AG04449 (cell line): ENCODE measurements at places on chromosomes 4 and X.

DNA sequence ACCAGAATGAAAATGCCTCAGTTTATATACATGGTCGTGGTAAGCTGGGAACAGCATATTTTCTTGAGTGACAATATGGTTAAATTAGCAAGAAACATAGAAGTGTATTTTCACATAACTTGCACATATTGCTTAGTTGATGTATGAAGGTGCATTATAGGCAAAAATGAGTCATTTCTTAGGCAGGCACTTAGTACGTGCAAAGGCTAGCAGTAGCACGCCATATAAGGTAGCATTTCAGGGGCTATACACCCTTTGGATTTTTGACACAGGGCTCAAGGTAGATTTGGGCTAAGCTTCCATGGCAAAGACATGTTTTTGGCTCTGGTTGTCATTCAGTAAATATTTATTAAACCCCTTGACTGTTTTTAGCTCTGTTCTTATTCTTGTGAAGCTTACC is 33.1 kb downstream of the PCDH7 start:
- DNase-seq = no peak

DNA sequence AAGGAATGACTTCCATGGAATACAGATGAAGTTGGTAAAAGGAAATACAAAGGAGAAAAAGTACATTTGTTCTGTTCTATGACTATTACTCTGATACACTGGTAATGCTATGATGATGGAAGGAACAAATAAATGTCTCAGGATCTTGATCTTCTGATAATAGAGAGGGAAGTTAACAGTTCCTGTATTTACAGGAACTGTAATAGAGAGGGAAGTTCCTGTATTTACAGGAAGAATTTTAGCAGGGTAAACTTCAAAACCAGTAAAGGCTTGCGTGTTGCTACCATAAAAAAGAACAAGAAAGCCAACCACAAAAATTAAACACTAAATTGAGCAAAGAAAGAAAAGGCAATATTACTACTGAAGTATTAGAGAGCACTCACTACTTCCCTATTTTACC is 91.7 kb upstream of the HPGD start:
- DNase-seq = no peak

DNA sequence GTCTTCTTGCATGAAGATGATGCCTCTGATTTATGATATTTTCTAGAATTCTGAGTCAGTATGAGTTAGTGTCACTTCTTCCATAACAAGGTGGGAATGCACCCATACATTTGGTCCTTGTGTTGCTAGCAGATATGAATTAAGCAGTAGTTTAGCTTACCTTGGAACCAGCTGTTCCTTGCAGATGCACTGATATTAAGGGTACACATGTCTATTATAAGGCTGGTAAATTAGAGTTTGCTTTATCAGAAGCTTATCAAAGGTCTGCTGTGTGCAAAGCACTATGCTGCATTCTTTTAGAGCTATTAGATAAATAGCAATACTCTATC is 36.5 kb downstream of the AFF1 start:
- no peak for DNase-seq

GRCh38 chr4:100540131-100540530 is 22.3 kb upstream of the EMCN start:
- DNase-seq = no peak

- DNase-seq = no peak
Measured at GRCh38 chrX:16436348-16437188, 213.4 kb upstream of the S100G start.

DNA sequence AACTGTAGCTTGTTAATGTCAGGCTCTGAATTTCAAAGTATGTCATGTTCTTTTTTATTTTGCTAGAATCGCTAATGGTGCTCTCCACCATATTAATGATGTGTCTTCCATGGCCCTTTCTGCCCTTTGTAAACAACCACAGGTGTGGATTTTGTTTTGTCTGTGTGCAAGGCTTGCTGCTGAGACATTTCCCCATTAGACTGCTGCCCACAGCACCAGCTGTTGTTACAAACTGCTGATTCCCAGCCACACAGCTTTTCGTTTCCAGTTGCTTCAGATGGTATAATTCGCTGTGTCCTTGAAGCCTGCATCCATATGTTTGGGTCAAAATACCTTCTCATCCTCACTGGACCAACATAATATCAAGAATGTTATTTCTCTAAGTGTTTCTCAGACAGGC is 32.8 kb downstream of the KCNIP4 start:
- no peak for DNase-seq

GRCh38 chrX:87961471-87961870 is 443.9 kb downstream of the KLHL4 start:
- DNase-seq = no peak

GRCh38 chrX:39614680-39614998 is 483.1 kb downstream of the BCOR start:
- no peak for DNase-seq

DNA sequence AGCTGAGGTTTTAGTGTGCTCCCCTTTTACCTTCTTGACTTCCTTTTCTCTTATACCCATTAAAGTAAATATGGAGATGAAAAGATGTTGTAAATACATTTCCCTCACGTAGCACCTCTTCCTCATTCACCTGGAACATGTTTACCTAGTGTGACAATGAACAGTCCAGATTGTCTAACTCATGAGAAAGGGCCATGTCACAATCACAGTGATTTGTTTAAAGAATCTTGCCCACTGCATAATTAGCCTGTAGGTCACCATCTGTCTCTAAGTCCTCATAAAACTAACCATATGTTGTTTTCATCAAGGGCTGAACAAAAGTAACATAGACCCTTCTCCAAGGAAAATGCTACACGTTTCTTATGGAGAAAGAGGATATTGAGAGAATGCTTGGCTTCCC is 85.7 kb downstream of the TSPAN5 start:
- no peak for DNase-seq

GRCh38 chr4:1418494-1419285 is 12.4 kb upstream of the NKX1-1 start:
- no peak for DNase-seq

DNA sequence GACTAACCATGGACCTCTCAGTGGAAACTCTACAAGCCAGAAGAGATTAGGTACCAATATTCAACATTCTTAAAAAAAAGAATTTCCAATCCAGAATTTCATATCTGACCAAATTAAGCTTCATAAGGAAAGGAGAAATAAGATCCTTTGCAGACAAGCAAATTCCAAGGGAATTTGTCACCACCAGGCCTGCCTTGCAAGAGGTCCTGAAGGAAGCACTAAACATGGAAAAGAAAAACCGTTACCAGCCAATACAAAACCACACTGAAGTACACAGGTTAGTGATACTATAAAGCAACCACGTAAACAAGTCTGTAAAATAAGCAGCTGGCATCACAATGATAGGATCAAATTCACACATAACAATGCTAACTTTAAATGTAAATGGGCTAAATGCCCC is 156.6 kb downstream of the FAM13A start:
- DNase-seq = peak; percentile 17

DNA sequence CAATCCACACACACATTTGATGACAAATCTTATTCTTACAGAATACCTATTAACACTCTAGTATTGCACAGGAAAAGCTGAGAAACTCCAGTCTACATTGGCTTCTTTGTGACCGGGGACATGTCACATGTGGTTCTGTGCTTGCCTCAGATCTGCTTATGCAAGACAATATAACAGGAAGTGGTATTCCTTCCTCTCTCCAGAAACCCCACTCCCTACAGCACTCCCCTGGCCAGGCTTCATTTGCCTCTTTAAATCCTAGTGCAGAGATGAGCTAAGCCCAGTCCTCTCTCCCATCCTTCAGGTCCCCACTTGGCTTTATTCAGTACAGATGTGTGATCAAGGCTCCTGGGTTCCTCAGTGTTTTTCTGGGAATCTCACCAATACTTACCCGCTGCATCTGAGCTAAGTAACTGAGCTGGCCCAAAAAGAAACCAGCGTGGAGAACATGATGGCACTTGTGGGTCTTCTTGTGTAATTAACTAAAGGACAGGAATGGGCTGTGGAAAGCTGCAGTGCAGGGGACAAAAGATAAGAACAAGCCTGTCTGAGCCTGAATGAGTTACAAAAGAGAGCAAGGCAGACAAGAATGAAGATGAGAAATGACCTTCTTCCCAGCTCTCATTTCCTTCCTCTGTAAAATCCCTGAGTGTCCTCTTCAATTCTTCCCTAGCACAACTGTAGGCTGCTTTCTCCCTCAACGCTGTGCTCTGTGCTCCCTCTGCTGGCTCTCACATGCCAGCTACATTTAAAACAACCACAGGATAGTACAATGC is 105.6 kb downstream of the HNRNPD start:
- no peak for DNase-seq

- no peak for DNase-seq
Measured at GRCh38 chr4:87580057-87580456, 28.3 kb upstream of the DSPP start.

GRCh38 chr4:123804196-123804721 is 407.7 kb downstream of the SPRY1 start:
- no peak for DNase-seq

DNA sequence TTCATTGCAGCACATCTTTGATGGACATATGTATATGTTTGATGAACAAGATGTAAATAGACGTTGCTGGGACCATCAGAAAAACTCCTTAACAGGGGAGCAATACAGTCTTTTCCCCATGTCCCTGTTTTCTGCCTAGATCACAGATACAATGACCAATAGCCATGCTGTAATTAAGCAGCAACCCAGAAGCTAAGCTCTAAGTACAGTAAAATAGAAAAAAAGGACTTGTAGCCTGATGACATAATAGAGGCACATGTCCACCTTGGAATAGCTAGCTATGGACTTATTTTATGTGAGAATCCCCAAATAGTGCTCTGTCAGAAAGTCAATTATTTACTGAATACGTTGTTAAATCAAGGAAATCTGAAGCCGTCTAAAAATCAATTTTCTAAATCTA is 14.9 kb downstream of the FAM13A start:
- no peak for DNase-seq

GRCh38 chrX:37509349-37509748 is 62.1 kb upstream of the LANCL3 start:
- DNase-seq = no peak

DNA sequence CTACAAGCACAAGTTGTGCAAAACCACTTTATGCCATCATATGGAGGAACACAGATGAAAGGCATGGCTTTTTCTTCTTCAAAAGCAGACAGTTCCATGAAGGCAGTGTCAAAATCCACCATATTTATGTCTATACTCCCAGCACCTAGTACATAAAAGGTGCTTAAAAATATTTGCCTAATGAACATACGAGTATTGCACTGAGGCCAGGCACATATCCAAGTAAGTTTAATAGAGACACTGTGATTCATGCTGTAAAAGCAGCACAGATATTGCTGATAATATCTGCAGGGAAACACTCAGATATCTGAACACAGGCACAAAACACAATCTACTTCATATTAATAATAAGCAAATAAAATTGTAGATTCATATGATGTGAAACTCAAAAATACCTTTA is 48.1 kb upstream of the CXCL8 start:
- no peak for DNase-seq

DNA sequence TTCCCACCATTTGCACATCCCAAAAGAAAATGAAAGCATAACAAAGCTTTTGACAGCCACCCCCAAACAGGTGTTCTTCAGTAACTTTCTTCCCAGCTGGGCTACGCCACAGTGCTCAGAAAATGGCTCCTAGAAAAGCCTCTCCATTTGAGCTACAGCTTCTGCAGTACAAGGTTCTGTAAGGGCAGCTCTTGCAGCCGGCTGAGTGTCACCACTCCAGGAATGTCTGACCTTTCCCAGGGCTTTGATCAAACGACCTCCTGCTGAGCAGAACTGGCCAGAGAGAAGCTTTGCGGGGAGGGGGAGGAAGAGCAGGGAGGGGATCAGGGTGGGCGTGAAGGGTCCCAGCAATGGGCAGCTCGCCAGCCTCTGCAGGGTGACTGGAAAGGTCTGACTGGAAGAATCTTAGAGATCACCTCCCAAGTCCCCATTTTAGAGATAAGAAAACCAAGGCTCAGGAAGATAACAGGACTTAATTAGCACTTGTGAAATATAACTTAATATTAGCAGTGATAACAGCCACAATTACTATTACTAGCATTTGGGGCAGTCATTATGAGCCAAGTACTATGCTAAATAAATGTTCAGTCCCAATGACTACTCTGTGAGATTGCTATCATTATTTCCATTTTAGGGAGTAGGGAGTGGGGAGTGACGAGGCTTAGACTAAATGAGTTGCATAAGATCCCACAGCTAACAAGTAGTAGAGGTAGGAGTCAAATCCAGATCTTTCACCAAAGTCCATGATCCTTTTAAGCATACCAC is 51.1 kb downstream of the LEF1 start:
- no peak for DNase-seq

DNA sequence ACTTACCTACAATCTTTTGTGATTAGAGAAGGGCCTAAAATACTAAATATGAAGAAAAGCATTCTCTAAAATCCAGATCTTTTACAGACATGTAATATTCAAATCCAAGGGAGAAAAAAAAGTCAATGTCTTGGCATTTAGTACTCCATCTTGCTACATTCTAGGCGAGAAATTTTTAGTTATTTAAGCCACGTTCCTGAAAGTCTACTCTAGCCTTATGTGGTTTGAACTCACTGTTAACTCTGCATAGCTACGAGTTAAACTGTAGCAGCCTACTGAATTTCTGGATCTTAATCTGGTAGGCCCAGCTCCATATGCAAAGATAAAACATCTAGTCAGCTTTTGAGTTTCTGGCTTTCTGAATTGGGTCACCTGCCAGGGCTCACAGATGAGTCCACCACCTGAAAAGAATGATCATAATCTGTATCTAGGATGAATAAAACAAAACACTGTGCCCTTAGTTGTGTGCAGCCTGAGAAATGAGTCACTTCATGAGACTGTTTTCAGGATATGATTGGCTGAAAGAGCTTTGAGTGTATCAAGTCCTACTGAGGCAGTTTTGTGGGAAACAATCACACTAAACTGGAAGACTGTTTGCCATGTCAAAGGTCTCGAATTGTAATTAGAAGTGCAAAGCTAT is 3.2 kb upstream of the NEK1 start:
- no peak for DNase-seq

- DNase-seq = no peak
Measured at GRCh38 chr4:22848332-22848731, 155.6 kb downstream of the GBA3 start.

GRCh38 chrX:103756736-103757135 is 19.9 kb upstream of the PLP1 start:
- DNase-seq = no peak

DNA sequence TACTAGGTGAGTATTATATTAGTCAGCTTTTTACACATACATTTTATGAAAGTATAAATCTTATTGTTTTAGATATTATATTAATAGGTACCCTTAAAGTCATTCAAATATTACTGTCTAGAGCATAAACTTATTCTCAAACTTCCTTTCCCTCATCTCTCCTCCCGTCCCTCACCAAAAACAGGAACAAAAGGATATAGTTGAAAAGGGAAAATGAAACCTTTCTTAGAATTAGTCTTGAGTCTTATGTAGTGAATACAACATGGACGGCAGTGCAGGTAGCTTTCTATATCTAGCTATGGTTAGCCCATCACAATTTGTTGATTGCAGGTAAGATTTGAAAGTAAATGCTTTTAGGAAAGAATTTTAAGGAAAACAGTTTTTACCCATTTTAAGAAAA is 65.6 kb downstream of the RBPJ start:
- DNase-seq = no peak
